Kidney epithelial cell (primary cell): ENCODE measurements at places on chromosomes 7 and 10. TPM values are rescaled to one million over a fixed set of nuclear protein-coding genes. Genes with fewer than 3 reads are reported as not detected.

The GLUD1 gene
- total RNA-seq: 91.9 and 94.5 TPM in 2 replicates

GRCh38 chr10:26417136-26417535 lies 21.0 kb upstream of the APBB1IP start:
- DNase-seq: no peak

GRCh38 chr10:79266084-79266483 lies 81.2 kb upstream of the PPIF start:
- DNase-seq: no peak

- no peak for DNase-seq
These were observed 32.4 kb downstream of the WDR86 start for GRCh38 chr7:151377406-151377805.

GRCh38 chr7:44769376-44769775 lies 20.7 kb downstream of the ZMIZ2 start:
- DNase-seq: no peak

- DNase-seq: no peak
These were observed 302.4 kb downstream of the PTEN start for GRCh38 chr10:88165849-88166271.

The DKK1 gene
- total RNA-seq: 4.7 and 6.1 TPM in 2 replicates

The IKZF1 gene
- 0.33 and 1.3 TPM in 2 replicates for total RNA-seq

- DNase-seq: no peak
These were observed 13.0 kb downstream of the OGDHL start for GRCh38 chr10:49749144-49749543.
